ENCODE measurements at places on chromosomes 6 and 20.

GRCh38 chr6:95204178-95204577 lies 373.2 kb upstream of the MANEA start:
- DNase-seq, result no peak

- DNase-seq, result no peak
Observed at GRCh38 chr20:51535674-51536073, 6.8 kb downstream of the NFATC2 start.

GRCh38 chr6:93792746-93793145 lies 373.4 kb upstream of the EPHA7 start:
- DNase-seq, result no peak

GRCh38 chr6:18978337-18979128 lies 591.4 kb downstream of the RNF144B start:
- DNase-seq, result no peak

DNA sequence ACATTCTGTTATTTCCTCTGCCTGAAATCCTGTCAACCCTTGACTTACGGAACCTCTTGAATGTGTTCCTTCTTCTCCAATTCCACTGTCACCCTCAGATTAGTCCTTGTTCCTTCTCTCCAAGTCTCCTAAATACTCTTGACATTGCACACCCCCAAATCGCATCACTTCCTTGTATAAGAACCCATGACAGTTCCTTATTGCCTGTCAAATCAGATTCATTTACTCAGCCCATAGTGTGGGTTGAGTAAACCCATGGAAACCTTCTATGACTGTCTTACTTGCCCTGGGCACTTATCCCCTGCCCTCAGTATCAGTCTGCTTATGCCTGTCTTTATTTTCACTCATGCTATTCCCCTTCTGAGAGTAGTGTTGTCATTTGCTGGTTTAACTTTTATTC lies 40.5 kb downstream of the ARMC2 start:
- DNase-seq, result no peak

- no peak for DNase-seq
Observed at GRCh38 chr6:5085648-5086293, 630 bp downstream of the PPP1R3G start.

DNA sequence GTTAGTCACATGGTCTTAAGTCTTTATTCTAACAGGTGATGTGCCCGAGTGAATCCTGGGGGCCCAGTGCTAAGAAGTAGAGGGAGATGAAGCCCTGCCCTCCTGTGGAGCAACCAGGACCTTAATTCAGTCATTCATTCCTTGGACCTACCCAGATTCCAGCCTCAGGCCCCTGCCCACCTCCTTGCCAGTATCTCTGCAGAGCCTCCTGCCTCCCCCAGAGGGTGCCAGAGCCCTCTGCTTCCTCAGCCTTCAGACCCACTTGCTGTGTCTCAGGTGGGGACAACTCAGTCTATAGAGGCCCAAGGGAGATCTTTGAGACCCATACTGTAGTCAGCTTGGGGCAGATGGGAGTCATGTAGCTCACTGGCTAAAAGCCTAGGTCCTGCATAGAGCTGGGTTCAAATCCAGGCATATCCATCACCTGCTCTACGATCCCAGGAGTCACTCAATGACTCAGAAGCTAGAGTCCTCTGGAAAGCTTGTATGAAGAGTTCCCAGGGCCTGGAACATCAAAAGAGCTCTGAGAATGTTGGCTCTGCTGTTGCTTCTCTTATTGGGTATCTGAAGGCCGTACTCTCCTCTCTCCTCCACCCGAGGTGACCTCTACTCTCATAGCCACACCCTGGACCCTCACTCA lies 3.9 kb upstream of the SIGLEC1 start:
- no peak for DNase-seq

- DNase-seq, result no peak
Observed at GRCh38 chr20:59939052-59939878, 840 bp downstream of the PPP1R3D start.

- DNase-seq, result no peak
Observed at GRCh38 chr6:74705451-74705850, 500.4 kb downstream of the COL12A1 start.

- no peak for DNase-seq
Observed at GRCh38 chr6:135147637-135148592, 33.2 kb upstream of the MYB start.

GRCh38 chr20:51610761-51611624 lies 68.5 kb upstream of the NFATC2 start:
- DNase-seq, result no peak

GRCh38 chr6:150403458-150404246 lies 34.8 kb downstream of the IYD start:
- no peak for DNase-seq

- DNase-seq, result peak; percentile 81
Observed at GRCh38 chr6:32415521-32416019, 8.6 kb upstream of the BTNL2 start.

DNA sequence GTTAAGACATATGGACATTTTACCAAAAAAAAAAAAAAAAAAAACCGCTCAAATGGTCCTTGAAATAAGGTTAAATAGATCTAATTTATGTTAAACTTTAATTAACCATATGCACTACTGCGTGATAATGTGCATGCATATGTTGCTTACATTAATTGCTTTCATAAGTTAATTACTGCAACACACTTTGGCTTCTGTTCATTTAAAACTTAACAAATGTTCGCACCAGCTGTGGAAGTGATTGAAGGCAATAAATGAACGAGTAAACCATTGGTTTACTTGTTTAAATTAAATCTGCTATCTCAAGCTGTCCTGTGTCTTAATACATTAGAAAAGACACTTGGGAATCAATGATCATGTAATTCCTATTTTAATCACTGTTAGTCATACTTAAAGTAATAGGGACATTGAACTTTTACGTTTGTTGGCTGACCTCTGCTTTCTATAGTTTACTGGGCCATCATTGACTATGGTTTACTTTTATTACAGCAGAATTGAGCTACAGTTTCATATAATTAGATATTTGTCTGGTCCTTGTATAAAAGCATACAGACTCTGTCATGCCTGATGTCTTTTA lies 294.7 kb downstream of the KHDC1L start:
- DNase-seq, result no peak

DNA sequence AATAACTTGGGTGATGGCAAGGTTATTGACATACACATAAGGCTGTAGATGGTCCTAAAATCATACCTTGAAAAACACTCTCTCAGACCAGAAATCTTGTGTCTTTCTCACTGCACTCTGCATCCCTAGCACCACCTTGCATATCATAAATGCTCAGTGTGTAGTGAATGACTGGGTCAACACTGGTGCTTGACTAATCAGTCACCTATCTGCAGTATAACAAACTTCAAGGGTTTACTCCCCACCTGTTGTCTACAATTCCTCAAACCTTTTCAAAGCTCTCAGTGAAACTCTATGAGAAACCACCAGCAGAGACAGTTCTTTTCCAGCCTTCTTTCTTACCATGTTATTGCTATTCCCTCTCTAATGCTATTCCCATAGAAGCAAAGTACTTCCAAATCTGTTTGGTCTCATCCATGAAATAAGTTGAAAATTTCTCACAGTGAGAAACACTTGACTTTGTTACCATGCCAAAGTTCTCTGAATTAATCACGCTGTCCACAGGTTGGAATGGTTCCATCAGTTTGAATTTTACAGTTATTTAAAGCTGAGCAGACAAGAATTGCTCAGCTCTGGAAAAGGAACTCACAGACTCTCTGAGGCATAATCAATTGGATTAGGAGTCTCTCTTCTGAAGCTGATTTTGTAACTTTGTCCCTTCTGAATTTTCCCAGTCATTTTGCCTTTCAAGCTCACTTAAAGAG lies 104.8 kb upstream of the EYA4 start:
- DNase-seq, result no peak

- no peak for DNase-seq
Observed at GRCh38 chr6:76230711-76231110, 158.2 kb upstream of the IMPG1 start.

GRCh38 chr20:41170386-41171105 lies 33.2 kb downstream of the PLCG1 start:
- peak; percentile 47 for DNase-seq

GRCh38 chr6:111642463-111643158 lies 36.9 kb upstream of the TRAF3IP2 start:
- DNase-seq, result peak; percentile 83

DNA sequence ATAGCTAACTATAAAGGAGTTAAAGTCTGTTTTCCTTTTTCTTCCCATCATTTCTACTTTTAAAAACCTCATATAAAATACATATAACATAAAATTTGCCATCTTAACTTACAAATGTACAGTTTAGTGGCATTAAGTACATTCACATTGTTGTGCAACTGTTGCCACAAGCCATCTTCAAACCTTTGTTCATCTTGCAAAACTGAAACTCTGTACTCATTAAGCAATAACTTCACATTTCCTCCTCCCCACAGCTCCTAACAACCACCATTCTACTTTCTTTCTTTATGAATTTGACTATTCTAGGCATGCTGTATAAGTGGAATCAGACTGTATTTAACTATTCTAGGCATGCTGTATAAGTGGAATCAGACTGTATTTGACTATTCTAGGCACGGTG lies 4.5 kb downstream of the CCDC170 start:
- DNase-seq, result no peak

GRCh38 chr6:134908906-134909516 lies 40.9 kb downstream of the ALDH8A1 start:
- no peak for DNase-seq

DNA sequence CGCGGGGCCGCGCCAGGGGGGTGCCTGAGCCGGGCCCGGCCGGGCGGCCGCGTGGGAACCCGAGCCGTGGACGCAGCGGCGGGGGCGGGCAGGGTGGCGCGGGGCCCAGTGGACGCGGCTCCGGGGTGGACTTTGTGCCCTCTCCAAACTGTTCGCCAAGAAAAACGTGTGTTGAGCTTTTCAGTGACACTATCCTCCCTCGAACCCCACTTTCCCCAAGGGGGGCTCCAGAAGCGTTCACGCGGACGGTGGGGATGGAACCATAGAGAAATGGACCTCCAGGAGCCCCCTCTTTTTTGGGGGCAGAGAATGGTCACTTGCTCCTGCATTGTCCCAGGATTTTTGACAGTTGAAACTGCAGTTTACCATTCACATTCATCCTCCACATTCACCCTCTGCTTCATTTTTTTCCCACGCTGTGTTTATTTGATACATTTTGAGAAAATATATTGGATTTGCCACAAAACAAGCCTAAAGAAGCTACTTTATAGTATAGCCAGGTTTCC lies 2.9 kb upstream of the HIVEP1 start:
- no peak for DNase-seq

- DNase-seq, result peak; percentile 43
Observed at GRCh38 chr20:23118766-23119165, 32.6 kb upstream of the CD93 start.

DNA sequence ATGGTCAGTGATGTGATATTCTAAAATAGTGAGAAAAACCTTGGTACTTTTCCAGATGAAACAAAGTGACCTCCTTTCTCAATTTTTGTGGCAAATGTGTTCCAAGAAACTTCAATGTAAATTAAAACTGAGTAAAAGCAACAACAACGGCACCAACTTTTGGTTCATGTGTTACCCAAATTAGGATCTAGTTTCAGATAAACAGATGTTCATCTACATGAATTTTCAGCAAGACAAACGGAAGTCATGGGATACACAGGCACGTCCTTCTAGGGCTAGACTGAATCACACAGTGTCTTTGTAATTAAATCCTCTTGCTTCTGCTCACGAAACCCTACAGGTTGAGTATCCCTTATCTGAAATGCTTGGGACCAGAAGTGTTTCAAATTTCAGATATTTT lies 915.2 kb downstream of the TFAP2A start:
- DNase-seq, result no peak

- DNase-seq, result no peak
Observed at GRCh38 chr6:94041945-94042709, 622.8 kb upstream of the EPHA7 start.

GRCh38 chr6:42424906-42425474 lies 26.7 kb downstream of the TRERF1 start:
- DNase-seq, result no peak

Data from cardiac septum (tissue), 1 donor.